ENCODE measurements at places on chromosomes 6 and 20.

- DNase-seq = no peak
These were observed 85.1 kb downstream of the LYRM4 start for GRCh38 chr6:5175635-5176034.

DNA sequence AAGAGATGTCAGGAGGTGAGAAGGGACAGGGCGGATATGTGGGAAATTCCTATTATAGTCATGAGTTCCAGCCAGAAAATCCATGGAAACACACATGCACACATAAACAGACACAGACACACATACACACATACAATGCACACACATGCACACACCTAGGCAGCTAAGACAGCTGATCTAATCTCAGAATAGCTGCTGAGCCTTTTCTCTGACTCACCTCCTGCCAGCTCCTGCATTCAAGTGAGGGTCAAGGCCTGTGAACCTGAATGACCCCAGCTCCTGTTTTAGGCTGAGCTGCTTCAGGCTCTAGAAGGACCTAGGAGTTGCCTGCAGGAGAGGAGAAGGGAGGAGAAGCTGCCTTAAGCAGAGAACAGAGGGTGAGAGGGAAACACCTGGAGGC lies 21.6 kb upstream of the RAET1L start:
- DNase-seq = no peak

DNA sequence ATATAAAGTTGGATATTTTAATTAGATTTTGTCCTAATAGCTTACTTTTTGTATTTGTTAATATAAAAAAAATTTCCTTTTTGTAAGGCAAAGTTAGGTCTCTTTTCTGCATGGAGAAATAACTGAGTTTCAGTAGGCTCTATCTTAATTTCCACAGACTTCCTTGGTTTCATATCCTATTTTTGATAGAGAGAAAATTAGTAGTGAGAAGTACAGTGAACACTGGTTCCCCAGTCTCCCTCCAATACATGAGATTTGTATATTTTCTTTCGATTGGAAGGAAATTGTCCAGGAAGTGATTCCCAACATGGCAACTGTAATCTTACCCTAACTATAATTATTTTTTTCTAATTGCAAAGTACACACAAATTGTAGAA lies 26.4 kb downstream of the TRIM27 start:
- DNase-seq = no peak

DNA sequence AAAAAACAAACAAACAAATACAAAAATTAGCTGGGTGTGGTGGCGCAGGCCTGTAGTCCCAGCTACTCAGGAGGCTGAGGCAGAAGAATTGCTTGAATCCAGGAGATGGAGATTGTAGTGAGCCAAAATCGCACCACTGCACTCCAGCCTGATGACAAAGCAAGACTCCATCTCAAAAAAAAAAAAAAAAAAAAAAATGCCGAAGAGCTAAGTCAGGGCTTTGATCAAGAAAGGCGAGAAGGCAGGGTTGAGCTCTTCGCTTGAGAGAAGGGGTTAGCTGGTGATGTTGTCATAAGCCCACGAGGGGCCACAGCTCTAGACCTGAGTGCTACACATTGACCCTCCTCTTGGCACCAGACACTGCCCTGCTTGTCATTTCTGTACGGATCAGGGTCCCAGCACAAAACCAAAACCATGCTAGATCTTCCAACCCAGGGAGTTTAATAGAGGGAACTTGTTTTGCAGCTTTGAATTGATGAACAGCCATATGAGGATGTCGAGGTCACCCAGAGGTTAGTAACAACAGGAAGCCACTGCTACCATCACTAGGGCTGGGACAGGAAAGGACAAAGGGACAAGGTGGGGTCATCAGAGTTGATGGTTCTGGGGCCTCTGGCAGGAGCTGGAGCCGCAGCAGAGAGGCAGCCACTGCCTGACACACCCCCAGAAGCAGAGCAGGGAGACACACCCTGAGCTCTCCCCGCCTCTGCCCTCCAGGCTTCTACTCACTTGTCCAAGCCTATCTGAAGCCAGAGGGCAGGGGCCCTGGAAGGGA lies 122.7 kb downstream of the SNX5 start:
- no peak for DNase-seq

- DNase-seq = no peak
These were observed 31.6 kb upstream of the KIF25 start for GRCh38 chr6:167965592-167966539.

DNA sequence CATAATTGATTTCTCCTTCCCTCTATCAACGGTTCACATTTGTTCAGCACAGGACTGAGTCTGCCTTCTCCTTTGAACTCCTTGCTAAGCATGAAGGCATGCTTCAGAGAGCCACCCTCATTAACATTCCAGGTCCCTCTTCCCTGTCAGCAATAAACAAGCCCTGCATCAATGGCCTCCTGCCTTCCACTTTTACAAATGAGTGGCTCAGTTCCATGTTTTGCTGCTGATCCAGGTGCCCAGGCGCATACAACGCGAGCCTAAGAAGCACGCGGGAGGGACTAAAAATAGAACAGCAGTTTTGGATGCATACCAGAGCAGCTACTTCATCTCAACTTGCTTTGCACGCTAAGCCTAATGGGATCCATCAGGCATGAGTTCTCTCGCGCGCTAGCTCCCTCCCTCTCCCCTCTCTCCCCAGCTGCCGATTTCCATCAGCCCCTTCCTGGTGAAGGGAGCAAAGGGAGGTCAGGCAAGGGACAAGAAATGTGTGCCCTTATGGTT lies 53.4 kb downstream of the TRAF3IP2 start:
- DNase-seq = no peak

DNA sequence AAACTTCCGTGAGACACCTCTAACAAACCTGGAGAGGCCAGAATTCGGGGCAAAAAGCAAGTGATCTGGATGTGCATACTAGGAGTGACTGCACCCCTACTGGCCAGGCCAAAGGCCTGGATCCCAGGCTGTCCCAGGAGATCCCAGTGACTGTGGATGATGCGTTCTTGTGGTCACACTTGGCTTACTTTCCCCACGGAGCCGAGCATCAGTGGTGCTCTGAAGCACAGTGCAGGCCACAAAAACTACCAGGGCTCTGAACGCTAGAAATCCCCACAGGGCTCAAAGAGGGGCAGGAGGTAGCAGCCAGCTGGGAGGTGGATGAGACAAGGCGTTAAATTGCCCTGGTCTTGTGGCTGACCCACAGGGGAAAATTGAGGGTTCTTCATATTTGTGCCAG lies 7.1 kb downstream of the TRIM26 start:
- DNase-seq = no peak

DNA sequence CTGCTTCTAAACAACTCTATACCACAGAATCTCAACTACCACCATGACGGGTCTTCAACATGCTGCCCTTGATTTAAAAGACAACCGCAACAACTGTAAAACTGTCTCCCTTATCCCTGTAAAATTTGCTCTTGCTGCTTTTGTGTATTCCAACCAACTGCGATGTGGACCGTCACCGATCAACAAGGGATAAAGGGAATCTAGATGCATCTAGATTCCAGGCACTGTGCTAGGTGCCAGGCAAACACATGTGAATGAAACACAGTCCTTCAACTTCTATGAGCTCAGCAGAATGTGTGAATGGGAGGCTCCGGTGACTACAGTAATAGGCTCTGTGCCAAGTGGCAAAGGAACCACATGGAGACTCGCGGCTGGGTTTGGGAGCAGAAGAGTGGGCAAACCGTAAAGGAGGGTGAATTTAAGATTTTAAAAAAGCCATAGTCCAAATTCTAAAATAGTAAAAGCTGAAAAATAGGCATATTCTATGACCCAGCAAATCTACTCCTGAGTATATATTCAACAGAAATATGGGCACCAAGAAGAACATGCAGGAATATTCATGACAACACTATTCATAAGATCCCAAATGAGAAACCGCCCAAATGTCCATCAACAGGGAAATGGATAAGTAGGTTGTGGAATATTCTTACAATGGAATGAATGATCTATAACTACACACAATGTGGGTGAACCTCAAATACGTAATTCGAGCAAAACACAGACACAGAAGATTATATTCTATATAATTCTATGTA lies 3.7 kb upstream of the PRND start:
- no peak for DNase-seq
